ENCODE measurements at places on chromosomes 2 and 18.

DNA sequence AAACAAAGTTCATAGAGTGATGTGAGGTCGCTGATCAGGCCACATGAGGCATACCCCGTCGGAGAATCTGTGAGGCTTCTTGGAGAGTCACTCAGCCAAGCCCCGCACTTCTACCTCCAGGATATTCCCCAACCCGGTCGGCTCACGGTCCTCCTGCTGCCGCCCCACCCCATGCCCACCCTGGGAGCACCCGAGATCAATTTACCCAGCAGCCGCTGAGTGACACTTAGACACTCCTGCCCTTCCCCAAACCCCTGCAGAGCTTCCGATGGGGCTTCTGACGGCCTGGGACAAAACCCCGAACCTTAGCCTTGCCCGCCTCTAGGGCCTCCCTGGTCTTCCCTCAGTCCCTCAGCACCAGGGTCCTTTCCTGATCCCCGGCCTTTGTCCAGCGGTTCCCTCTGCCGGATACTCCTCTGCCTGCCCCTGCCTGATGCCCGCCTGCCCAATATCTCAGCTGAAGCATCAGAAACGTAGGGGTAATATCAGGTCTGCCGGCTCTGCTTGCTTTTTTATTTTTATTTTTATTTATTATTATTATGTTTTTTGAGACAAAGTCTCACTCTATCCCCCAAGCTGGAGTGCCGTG is 18.9 kb upstream of the OTOS start:
- DNase-seq: no peak

- peak; percentile 33 for DNase-seq
Observed at GRCh38 chr2:31138037-31138962, at the start of gene GALNT14. TSS of gene GALNT14 (minus strand) at chr2:31138440. CDS start at chr2:31138086, 354 bp downstream.

- DNase-seq: no peak
Observed at GRCh38 chr2:171266102-171266501, 105.4 kb upstream of the TLK1 start.

GRCh38 chr2:71512386-71512785 is 59.0 kb downstream of the DYSF start:
- DNase-seq: no peak

DNA sequence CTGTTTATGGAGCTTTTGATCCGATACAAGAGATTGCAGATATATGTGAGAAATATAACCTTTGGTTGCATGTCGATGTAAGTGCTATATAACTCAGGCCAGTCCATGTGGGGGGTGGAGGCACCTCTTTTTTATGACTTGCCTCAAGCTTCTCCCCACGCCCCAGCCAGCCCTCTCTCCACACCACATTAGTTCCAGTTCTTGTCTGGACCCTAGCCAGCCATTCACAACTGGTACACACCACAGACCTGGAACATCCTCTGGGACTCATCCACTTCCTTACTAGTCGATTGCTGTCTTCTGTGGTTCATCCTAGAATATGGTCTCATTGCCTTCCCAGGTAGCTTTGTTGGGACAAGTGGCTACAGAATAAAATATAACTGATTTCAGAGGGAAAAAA is 31.0 kb downstream of the GAD1 start:
- DNase-seq: no peak

GRCh38 chr2:174342686-174343342 is 8.1 kb downstream of the SP9 start:
- DNase-seq: no peak

GRCh38 chr2:38648107-38648761 is 17.7 kb upstream of the GALM start:
- no peak for DNase-seq

DNA sequence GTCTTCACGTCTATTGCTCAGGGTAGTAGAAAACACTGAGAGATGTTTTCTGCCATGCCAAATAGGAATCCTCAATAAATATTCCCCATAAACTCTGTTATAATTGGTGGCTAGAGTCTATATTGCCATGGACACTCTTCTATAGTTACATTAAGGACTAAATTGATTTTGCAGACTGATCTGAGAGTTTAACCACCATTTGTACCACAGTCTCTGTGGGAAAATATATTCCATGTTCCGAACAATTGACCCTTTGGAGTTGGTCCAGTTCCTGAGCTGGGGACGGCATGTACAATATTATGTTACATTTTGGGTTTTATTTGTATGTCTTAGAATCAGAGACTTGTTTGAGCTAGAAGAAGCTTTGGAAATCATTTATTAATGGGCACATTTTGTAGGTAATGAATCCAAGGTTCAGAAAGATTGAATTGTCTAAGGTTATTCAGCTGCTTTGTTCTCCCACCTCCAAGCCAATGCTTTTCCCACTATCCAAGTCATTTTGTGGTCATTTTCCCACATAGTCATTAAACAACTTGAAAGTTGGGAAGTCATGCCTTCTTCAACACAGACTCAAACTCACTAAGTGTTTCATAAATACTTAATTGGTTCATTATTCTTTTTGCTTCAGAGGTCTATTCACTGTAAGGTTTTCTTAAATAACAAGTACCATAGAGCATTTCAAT is 5.1 kb upstream of the PPP1CB start:
- no peak for DNase-seq

DNA sequence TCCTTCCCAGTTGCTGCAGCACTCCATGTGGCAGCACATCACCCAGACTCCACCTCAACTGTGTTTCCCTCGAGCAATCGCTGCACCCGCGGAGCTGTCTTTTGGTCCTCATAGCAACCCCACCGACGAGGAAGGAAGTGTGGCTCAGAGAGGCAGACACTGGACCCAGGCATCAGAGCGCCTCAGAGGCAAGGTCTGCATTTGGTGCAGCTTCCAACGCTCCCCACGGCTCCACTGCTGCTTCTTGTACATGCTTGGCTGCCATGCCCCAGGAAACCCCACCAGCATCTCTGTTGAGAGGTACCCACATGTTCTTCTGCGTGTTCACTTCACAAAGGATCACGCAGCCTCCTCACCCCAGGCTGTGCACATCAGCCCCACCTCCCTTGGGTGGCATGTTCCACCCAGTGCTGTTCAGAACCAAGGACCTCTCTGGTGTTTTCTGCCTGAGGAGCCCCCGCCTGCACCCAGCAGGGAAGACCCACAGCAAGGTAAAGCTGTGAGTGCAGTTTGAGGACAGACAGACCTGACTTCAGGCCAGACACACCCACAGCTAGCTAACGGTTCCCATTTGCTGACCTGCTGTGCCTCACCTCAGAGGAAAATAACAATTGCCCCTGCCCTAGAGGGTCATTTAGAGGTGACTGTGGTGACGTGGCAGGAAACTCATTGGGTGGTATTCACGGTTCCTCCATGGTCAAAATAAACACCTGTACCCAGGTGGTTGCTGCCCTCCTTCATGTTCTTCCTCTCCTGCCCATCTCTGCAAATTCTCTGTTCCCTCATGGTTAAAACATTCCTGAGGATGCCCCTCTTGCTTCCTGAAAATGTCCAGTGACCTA is 326.3 kb upstream of the MYT1L start:
- DNase-seq: no peak
